NCI-H1694 treated with DMSO at 0.1 percent for 48 hours (cell line): ENCODE measurements at places on chromosomes 6 and 20.
A peak's percentile ranks its signal among the peaks of the same experiment; 100 is the strongest.

GRCh38 chr20:20425823-20426654 lies 58.1 kb downstream of the INSM1 start:
- no peak for DNase-seq

- DNase-seq, result no peak
Measured at GRCh38 chr6:3260772-3261517, 2.2 kb downstream of the PSMG4 start.

DNA sequence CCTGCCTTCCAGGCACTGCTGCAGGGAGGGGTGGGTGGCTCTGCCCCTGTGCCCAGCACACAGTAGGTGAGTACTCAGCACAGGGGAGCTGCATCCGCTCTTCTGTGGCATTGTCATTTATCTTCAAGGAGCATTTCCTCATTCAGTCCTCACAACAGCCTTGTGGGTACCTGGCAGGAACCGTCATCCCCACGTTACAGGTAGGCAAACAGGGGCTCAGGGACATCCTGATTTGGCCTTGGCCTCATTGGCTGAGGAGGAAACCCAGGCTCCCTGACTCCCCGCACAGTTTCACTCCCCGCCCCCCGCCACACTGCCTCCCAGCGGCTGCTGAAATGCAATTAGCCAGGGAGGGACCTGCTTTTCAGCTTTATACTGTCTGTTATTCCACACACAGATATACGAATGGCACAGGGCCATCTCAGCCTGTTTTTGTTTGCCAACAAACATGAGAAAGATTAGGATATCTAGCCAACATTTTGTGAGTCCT lies 24.2 kb upstream of the PNPLA1 start:
- DNase-seq, result no peak

GRCh38 chr6:125966569-125966968 lies 10.0 kb downstream of the HINT3 start:
- DNase-seq, result no peak

GRCh38 chr20:9141921-9142320 lies 73.0 kb downstream of the PLCB4 start:
- DNase-seq, result no peak

DNA sequence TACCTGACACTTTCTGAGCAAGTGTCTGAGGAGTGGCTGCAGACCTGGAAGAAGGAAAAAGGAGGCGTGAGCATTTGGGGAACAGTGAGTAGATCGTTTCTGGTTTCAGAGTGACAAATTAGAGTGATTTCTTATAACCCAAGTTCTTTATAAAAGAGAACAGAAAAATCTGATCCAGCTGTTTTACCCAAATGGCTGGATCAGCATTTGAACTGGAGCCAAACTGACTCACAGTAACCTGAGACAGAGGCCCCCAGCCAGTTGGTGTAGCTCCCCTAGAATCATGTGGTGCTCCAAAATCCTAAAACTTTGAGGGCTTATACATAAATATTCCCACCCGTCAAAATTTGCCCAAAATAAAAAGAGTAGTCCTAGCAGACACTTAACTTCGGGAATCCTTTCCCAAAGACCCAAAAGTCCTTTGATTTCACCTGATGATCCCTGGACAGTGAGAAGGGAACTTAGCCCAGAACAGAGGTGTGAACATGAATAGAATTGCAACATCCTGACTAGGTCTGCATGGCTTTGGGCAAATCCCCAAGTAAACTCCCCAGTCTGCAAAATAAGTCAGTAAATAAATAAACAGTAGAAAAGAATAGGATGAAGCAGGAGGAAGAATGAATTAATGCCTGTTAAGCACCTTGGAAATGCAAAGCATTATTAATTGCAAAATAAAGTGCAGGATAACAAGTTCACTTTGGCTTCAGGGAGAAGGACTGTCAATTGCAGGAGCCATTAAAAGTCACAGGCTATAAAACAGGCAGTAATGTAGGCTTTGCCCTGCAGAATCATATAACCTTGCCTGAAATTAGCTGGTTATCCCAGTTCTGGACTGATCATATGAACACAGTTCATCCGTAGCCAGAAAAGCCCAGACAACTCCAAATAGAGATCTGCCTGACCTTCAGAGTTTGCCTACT lies 262.0 kb upstream of the JARID2 start:
- no peak for DNase-seq

DNA sequence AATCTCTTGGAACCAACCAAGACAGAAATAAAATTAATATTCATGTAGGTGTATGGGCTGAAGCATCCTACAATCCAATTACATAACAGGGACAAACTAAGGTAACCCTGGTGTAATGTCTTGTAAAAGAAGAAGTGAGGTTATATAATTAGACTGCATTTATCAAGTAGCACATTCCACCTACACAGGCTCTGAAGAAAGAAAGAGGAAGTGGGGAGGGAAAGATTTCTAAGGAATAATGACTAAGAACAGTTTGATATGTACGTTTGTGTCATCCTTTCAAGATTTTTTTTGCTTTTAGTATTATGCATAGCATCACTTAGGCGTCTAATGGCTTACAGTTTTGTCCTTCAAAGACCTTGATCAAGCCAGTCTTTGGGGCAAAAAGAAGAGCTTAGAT lies 139.7 kb downstream of the PLCB1 start:
- no peak for DNase-seq

DNA sequence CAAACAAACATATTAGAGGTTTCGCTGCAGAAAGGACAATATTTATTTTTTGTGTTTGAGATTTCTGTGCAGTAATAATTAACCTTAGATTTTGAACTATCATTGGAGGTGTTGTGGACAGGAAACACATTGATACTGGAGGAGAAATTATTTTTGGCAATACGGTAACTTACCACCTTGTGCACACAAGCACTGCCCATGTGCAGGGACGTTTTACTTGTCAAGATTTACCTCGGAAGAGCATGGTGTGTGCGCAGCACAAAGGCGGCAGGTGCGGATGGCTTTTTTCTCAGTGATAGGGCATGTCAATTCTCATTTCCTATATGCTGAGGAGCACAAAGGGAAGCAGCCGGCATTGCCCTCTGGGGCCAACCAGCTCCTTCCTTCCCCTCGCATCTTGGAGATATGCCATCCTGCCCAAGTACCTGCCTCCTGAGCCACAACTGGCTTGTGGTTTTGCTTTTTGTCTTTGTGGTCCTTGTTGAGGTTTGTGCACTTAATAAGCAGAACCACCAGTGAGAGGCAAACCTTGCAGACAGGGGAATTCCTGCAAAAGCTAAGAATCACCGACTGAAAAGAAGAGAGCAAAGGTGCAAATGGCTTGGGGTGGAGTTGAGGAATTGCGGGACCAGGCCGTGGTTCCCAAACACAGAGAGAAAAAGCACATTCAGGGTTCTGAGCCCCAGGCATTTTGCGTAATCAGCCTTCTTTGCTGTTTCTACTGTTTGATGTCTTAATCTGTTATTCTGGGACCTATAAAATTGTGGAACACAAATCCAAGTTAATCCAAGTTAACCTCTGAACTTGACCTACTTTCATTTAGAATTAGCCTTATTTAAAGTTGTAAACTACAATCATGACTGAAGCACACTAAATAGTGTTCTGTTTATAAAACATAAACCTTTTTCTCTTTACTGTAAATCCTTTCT lies 21.9 kb downstream of the SAMD5 start:
- DNase-seq, result no peak

GRCh38 chr6:88616380-88616779 lies 347.0 kb downstream of the RNGTT start:
- no peak for DNase-seq

GRCh38 chr20:51095633-51096521 lies 73.0 kb upstream of the KCNG1 start:
- peak; percentile 52 for DNase-seq
